ENCODE measurements at places on chromosomes 7 and 10.

GRCh38 chr10:17001961-17002749, 127.5 kb downstream of the CUBN start:
- DNase-seq: peak; percentile 27

GRCh38 chr7:26724795-26725194, 139.6 kb downstream of the SKAP2 start:
- DNase-seq: no peak

DNA sequence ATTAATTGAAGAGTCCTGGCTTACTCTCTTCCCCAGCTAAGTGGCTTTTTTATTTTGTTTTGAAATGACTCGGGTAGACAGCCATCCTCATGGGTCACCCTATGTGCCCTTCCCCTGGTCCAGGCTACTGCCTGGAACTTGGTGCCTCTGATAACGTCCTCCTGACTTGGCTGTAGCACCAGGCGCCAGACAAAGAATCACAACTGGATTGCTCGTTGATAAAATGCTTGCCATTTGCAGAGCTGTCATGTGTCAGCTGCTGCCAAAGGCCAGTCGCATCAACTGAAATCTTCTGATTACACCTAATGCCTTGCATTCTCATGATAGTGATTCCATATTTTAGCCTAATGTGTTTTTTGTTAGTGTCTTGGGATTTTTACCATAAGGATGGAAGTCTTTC, 27.4 kb upstream of the ABLIM1 start:
- no peak for DNase-seq

- no peak for DNase-seq
Observed at GRCh38 chr7:150626696-150627095, 5.5 kb downstream of the GIMAP6 start.

Data from stimulated activated CD4-positive, alpha-beta T cell treated with anti-CD3 and anti-CD28 coated beads, TNF-alpha, amount 100 ng/mL, for 24 hours (primary cell).